Hypothalamus (tissue), 51 donors: ENCODE measurements at places on chromosomes 6 and 20.

DNA sequence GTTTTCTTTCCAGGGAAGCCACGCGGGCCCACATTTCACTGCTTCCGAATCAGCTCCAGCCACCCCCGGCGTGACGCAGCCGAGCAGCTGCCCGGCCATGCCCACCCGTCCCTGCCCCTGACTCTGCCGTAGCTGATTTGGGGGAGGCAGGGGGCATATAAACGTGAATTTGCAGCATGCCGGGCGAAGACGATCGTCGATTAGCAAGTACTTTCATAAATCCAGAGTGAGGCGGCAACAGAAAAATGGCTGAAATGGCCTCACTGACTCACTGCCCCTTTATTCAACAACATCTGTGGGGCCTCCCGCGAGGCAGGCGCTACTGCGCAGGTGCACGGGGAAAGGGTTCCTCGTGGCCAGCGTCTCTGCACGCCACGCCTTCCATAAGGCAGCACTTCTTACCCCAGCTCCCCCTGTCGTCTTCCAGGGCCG lies 118.0 kb downstream of the DLL1 start:
- no peak for DNase-seq

DNA sequence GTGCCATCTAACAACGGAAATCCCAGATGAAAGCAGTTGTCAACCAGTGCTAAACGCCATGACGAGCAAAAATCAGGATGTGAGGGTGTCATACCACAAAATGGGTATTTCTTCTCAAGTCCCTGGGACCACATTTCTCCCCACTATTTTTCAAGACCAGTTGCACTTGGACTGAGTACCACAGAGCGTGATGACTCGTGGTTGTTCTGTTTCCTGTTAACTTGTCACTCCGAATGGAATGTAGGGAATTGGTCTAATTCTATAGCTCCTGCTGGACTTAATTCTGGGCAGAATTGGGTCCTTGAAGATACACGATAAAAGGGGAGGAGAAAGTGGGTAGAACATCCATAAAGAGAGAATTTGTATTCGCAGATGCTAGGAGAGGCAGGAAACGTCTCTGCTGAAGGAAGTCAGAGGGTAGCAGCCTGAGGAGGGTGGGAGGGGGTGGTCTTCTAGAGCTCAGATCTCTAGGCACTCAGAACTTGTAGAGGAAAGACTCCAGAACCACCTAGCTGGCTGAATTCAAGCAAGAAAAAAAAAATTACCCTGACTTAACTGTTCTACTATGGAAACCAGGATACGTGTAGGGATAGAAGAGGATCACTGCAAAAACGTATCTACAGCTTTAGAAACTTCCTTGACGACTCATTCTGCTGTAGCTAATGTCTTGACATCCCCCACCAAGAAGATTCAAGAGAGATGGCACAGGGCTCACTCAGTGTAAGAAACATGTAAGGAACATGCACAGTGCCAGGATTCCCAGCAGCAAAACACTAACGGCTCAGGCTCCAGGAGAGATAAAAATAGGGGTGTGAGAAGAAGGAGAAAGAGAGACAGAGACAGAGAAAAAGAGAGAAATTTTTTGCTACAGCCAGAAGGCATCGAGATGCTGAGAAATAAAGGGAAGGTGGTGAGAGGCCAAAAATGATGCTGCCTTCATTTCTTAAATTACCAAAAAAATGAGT lies 494.7 kb downstream of the CD83 start:
- no peak for DNase-seq

- no peak for DNase-seq
Measured at GRCh38 chr6:142561511-142562265, 259.9 kb downstream of the ADGRG6 start.

- DNase-seq, result no peak
Measured at GRCh38 chr6:11277275-11278206, 45.1 kb upstream of the NEDD9 start.

DNA sequence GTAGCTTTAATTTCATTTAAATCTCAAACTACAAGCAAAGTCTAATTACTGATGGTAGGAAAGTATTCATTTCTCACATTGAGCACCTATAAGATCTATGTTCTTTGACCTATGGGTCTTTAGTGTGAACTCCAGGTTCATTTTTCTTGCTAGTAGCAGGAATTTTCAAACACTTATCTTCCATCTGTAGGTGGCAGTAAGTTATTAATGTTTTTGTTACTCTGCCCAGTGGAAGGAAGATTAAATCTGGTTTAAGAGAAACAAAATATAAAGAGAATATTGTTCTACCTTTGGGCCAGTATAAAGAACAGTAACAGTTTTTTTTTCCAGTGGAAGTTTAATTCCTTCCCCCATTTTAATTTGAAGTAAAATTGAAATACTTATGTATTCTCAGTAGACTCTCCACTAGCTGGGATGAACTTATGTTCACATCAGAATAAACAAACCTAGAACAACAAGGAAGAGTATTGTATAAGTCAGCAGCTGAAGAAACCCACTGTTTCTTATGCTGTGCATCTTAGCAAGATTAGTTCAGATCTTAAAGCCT lies 328.2 kb downstream of the PHF3 start:
- no peak for DNase-seq

GRCh38 chr20:51359947-51360346 lies 182.6 kb downstream of the NFATC2 start:
- no peak for DNase-seq

GRCh38 chr6:162331911-162332310 lies 395.7 kb downstream of the PRKN start:
- DNase-seq, result no peak
